Activated T-cell treated with anti-CD3 and anti-CD28 coated beads, Interleukin-2, amount 50 U/mL, for 4 hours (primary cell): ENCODE measurements at places on chromosomes 2 and 18.

- no peak for DNase-seq
Observed at GRCh38 chr2:203612246-203612645, 77.1 kb upstream of the RAPH1 start.

DNA sequence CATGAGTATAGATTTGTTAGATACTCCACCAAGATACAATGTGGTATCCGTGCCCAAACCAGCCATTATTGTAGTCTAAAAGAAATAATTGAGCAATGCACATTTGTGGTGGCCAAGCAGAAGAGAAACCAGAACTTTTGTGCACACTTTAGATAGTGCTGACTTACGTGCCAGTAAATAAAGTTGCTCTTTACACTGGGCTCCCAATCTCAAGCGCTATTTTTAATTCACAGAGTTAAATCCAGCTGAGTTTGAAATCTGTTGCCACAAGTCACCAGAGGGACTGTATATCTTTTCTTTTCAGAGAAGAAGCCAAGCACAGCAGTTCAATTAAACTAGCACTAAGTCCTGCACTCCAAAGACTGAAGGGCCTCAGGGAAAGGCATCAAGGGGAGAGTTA is 680.4 kb downstream of the TDRD15 start:
- no peak for DNase-seq

DNA sequence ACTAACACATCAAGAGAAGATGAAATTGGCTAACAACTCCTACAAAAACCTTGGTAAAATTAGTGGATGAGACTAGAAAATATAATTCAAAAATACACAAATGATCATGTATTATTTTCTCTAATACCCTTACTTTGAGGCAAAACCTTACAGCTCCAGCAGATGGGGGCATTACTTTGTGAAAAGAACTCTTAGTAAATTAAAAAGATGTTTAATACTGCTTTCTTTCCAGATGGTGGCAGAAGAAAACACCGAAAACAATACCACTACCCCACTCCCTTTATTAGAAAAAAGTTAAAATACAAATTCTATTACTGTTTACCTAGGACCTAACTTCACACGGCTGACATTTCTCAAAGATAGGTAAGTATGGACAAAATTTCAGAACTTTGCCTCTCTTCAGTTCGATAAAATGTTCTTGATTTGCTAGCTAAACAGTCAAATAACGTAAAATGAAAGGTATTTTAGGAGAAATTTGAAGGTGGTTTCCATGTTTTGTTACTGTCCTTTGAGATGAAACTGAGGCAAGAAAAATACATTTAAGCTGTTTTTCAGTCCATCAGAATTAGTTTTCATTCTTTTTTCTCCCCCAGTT is 30.6 kb downstream of the ORC4 start:
- DNase-seq, result peak; percentile 12

DNA sequence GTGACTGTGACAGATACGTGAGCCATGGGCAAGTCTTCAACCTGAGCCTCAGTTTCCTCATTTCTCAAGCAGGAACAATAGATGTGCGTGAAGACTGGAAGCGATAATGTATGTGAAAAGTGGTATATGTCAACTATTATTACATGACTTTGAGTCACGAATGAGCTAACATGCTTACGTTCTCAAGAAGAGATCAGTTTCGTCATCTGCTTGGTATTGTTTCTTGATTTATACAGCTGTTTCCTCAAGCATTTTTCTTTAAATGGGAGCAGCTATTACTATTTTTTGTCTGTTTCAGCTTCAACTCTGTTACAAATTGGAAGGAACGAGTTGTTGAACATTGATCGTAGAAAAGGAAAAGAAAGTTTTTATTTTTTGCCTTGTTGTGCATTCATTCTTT is 48.5 kb upstream of the THOC1 start:
- DNase-seq, result no peak

DNA sequence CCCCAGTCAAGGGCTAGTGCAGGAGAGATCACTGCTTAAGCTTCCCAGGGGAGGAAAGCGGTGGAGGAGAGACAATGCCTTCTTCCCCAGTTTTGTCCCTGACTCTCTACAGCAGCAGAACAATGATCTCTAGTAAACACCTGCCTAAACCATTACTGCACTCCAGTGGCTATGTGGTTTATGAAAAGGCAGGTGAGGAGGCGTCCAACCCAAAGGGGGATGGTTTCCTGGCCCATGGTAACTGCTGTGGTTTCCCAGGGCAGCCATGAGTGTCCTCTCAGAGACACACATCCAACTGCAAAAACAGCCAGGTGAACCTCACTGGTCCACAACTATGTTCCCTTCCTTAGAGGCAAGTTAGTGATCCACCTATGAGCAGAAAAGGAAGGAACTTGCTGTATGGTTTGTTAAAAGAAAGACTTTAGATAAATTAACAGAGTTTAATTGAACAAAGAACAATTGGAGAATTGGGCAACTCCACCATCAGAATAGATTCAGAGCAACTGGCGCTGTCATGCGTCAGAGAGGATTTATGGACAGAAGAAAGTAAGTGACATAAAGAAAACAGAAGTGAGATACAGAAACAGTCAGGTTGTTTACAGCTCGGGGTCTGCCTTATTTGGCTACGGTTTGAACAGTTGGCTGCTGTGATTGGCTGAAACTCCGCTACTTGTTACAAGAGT is 4.8 kb upstream of the TTC39C start:
- no peak for DNase-seq

GRCh38 chr2:25587361-25587760 is 86.0 kb downstream of the DTNB start:
- no peak for DNase-seq

GRCh38 chr18:42107691-42108450 is 152.8 kb downstream of the PIK3C3 start:
- DNase-seq, result no peak

- no peak for DNase-seq
Observed at GRCh38 chr2:37825586-37825985, 99.5 kb upstream of the RMDN2 start.

DNA sequence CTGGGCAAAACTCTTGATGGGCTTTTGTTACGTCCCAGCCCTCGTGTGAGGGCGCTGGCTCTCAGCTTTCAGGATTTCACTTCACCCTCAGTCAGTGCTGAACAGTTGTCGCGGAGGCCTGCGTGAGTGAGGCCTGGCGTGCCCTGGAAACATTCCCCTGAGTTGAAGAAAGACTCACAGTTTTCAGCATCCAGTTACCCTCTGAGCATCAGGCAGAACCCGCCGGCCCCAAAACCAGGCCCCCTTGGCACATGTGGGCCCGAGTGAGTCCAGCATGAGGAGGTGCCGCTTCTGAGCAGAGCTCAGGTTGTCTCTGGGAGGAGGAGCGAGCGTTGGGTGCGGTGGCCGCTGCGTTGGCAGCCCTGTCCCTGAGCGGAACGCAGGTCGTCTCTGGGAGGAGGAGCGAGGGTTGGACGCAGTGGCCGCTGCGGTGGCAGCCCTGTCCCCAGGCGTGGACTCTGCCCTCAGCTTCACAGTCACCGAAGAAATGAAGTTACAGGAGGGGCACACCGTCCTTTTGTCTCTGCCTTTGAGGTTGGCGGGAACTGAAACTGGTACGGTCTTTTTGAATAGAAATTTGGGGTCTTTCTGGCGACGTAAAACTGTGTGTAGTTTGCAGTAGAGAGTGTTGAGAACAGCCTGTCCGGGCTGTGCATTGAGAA is at the start of gene NEU4:
TSS of gene NEU4 (plus strand) at position 473 of the 662 bp plus-strand sequence. CDS start 5,292 bp downstream, outside the sequence.
- DNase-seq, result no peak

GRCh38 chr2:82652117-82652516 is 1807.0 kb downstream of the SUCLG1 start:
- DNase-seq, result no peak

DNA sequence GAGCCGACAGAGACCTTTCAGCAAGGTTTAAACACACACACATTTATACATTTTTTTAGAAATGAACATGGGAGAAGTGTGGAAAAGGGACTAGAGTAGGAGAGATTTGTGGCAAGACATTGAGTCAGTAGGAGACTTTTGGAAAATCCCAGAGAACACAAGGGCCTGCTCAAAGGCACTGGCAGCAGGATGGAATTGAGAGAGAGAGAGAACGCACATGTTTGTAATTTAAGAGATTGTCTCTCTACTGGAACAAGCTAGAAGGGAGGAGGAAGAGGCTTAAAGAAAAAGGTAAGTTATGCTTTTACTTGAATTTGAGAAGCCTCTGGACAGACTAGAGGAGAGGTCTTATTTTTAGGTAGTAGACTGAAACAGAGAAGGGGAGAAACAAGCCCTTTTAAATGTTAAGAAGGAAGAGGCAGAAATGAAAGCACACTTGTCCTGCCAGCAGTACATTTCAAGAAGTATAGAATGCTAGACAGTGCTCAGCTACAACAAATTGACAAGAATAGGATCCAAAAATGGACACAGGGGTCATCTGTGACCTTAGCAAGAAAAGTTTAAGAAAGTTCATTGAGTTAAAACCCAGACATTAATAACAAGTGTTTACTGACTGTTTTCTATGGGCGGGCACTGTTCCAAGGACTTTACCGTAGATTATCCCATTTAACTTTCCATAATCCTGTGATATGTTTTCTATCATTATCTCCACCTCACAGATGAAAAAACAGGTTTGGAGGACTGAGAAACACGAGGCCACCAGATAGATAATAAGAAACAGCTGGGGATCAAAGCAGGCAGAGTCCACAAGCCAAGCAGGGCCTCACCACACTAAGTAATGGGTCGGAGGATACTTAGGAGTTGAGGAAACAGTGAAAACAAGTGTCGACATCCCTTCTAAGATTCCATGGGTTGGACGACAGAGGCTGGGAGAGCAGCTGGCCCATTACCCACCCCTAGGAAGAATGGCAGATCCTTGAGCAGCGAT is 306.5 kb upstream of the NRP2 start:
- no peak for DNase-seq

DNA sequence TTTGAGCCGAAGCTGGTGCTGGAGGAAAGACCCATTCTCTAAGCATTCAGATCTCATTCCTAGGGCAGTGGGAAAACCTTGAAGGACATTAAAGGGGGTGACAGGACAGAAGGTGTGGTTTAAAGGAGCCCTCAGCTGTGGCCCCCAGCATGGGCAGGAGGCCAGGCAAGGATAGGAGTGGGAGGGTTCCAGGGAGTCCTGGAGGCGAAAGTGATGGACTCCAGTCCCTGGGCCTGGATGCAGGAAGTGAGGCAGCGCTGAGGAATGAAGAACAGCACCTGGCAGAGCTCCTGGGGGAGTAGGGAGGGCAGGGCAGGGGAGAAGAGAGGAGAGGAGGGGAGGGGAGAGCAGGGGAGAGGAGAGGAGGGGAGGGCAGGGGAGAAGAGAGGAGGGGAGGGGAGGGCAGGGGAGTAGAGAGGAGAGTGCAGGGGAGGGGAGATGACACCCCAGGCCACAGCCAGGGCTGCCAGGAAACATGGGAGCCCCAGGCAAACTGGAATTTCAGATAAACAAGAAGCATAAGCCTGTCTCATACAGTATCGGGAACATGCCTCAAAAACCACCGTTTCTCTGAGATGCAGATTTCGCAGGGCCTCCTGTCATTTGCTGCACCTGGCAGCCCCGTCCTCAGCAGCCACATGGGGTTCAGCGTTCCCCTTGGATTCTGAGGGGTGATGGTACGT is 5.7 kb downstream of the RAMP1 start:
- DNase-seq, result no peak

DNA sequence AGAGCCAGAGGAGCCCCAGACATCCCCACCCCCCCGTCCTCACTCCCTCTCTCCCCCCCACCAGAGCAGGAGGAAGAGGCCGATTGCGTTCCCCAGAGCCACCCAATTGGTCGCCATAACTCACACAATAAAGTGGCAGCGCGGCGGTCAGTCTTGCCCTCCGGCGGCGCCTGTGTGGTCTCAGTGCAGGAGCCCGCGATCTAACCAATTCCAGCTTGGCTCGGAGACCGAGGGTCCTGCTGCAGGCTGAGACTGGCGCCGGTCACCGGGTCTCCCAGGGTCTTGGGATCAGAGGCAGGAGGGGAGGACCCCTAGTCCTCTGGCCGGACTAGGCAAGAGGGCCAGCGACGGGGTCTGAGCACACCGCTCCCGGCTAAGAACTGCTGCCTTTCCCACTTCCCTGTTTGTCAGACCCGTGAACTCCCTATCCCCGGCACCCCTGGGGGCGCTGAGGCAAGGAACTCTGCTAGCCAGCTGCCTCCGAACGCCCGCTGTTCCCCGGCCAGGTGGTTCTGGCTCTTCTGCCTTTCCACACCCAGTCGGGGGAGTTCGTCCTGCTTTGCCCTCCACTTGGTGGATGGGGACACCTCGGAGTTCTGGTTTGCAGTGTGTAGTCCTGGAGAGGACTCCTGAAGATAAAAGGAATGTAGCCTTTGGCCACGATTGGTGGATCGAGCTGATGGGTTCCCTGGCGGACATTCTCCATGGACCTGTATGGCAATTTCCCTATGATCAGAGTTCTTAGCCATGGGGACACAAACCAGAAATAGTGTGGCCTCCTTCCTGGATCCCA is 1.0 kb upstream of the HOXD12 start:
- DNase-seq, result no peak

- DNase-seq, result no peak
Observed at GRCh38 chr2:136653861-136654260, 111.5 kb upstream of the THSD7B start.

DNA sequence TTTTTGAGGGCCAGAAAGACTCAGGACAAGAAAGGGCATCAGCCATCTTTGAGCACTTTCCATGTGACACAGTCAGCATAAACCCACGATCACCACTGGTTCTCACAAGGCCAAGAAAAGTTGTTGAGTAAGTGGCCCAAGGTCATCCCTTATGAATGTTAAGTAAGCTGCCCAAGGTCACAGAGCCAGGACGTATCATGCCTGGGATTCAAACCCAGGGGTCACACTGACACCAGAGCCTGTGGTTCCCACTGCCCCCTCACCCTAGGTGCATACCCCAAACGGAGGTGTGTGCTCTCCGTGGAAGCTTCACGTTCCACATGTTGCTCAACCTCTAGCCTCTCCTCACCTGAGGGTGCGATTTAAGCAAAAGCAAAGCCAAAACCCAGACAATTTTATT is 2.3 kb upstream of the CTIF start:
- DNase-seq, result no peak

DNA sequence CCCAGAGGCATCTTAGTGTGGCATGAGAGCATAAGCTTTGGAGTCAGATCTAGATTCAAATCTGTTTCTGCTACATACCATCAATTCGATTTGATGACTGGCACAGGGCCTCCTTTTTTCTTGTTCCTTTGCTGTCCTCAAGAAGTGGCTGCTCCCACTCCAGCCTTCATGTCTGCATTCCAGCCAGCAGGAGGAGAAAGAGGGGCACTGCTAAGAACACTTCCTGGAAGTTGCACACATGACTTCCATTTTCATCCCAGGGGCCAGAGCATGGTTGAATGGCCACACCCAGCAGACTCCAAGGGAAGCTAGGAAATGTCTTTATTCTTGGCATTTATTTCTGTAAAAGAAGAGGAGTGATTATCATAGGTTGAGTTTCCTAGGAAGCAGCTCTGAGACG is 50.4 kb downstream of the EML6 start:
- DNase-seq, result no peak
